ENCODE measurements at places on chromosomes 3 and 15.

GRCh38 chr15:31357148-31357547 lies 30.5 kb downstream of the KLF13 start:
- peak; percentile 41 for DNase-seq

GRCh38 chr3:57038466-57039164 lies 21.8 kb upstream of the SPATA12 start:
- no peak for DNase-seq

GRCh38 chr3:171703144-171703543 lies 107.1 kb downstream of the PLD1 start:
- DNase-seq = no peak

GRCh38 chr3:25558121-25558520 lies 106.6 kb downstream of the TOP2B start:
- DNase-seq = no peak

- no peak for DNase-seq
Observed at GRCh38 chr15:57138349-57138788, 219.9 kb downstream of the TCF12 start.

- no peak for DNase-seq
Observed at GRCh38 chr3:196246612-196247308, 30.4 kb downstream of the SLC51A start.

GRCh38 chr3:31011380-31011779 lies 116.9 kb upstream of the GADL1 start:
- DNase-seq = no peak

DNA sequence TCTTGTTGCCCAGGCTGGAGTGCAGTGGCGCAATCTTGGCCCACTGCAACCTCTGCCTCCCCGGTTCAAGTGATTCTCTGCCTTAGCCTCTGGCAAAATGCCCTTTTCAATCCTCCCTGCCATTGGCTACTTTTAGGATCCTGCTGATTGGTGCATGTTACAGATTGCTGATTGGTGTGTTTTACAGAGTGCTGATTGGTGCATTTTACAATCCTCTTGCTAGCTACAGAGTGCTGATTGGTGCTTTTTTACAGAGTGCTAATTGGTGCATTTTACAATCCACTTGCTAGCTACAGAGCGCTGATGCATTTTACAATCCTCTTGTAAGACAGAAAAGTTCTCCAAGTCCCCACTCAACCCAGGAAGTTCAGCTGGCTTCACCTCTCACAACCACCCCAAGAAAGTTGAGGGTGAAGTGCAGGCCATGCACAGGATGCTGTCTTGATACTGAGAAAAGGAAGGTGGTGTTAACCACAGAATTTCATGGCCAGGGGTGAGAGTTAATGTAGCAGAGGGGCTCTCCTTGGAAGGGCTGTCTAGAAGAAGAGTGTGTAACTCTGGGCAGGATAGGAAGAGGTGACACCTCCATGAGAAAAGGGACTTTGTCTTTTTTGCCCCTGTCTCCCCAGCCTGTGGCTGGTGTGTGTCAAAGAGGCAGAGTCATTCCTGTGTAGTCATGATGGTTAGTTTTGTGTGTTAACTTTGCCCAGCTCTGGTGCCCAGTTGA lies 145.9 kb downstream of the APBA2 start:
- no peak for DNase-seq

DNA sequence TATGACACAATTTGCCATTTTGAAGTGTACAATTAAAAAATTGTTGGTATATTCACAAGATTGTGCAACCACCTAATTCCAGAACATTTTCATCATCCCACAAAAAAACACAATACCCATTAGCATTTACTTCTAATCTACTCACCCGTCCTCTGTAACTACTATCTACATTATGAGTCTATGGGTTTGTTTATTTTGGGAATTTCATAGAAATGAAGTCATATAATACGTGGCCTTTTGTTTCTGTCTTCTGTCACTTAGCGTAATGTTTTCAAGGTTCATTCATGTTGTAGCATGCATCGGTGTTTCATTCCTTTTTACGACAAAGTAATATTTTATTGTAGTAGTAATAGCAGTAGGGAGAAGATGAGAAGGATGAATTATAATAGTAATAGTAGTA lies 55.2 kb upstream of the CNTN6 start:
- no peak for DNase-seq

DNA sequence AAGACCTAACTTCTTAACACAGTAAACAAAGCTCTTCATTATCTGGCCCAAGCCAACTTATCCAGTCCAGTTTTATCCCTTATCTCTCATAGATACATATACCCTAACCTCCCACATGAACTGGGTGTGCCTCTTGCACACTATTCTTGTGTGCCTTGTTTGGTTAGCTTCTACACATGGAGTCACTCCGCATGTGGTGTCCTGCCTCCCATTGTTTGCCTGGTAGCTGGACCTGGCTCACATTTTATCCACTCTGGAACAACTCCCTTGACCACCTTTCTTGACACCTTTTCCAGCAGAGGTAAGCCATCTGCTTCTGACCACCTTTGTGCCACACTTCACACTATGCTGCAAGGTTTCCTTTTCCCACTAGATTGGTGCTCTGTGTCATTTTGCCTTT lies 15.2 kb downstream of the TIPARP start:
- no peak for DNase-seq

DNA sequence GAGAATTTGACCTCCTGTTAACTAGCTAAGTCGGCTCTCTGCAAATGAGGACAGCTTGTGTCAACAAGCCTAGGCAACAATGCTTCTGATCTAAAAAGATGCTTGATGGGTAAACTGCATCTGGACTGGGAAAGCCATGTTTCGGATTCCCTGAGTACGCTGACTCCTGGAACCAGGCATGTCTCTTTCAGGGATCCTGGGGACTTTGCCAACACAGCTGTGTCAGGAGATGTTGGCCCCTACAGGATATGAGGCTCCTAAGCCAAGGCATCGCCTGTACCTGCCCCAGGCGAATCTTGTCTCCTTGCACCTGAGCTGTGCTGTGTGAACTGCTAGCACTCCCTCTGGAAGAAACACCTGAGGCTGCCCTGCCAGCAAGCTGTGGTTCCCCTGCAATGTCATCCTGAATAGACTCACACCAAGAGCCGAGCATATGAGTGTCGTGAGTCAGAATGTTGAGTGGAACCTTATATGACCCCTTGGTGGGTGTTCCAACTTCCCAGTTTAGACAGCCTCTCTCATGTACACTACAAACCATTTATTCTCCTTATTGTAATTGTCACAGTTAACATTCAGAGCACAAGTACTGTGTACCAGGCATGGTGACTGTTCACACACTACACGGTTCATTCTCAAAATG lies 17.0 kb downstream of the EOGT start:
- no peak for DNase-seq

GRCh38 chr3:37443363-37444035 lies 269.1 kb upstream of the LRRFIP2 start:
- DNase-seq = no peak

DNA sequence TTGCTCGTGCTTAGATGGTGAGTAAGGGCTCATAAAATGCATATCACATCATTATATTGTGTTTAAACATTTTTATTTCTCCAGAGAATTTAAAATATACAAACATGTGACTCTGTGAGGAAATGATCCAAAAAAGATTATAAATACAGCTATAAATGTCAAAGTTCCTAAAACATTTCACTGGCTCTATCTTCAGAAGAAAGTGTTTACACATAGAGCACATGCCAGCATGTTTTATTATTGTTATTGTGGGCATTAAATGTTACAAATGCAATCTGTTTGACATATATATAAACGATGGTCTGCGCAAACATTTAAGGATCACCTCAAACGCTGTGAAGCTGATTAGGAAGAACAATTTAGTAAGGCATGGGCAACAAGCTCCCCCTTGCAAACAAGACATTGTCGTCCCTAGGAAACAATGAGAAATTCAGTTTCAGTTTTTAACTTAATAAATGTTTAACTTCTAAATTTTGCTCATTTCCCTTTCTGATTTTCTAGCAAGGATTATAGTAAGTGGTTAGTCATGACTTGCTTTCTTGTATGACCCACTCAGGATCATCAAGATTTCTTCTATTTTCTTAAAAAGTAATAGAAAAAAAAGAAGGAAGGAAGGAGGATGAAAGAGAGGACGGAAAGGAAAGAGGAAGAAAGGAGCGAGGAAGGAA lies 207.5 kb downstream of the SATB1 start:
- no peak for DNase-seq

DNA sequence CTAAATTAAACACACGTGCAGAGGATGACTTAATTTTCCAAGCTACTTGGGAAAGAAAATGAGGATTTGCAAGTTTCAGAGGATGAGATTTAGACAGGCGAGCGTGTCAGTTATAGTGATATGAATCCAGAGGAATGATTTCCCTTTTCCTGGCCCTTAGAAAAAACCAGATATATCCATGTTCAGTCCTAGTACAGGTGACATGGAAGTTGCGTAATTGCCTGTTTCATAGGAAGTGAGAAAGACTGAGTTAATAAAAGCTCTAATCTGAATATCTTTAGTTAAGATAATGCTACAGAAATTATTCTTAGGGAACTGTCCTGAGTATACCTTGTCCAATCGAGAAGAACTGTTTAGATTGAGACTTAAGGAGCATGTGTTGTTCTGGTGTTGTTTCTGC lies 490.5 kb downstream of the ZNF385D start:
- no peak for DNase-seq

DNA sequence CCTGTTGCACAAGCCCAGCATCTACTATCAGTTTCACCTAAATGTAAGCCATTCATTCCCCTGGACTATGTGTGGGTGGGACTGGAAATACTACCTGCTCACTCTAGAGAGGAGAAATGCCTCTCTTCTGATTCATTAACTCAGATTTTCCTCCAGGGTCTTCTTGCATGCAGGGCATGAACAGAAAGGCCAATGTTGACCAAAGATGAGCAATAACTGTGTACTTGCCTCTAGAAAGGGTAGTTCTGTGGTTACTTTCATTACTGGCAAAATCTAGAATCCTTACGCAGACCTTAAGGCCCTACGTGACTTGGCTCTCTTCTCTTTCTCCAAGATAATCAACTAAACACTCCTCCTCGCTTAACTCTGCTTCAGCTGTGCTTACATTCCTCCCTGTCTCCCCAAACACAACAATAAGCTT lies 81.4 kb upstream of the PSMD6 start:
- DNase-seq = no peak

DNA sequence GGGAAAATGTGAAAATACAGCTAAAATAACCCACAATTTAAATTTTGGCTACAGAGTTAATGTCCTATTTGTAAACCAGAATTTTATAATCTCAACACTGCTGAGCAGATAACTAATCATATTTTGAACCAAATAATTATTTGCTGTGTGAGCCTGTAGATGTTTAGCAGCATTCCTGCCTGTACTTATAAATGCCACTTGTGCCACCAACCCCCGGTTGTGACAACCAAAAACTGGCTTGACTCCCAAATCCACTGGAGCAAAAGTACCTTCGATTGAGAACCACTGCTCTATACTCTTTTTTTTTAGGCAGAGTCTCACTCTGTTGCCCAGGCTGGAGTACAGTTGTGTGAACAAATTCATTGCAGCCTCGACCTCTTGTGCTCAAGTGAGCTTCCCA lies 78.5 kb downstream of the CNTN6 start:
- DNase-seq = no peak

Data from stimulated activated CD4-positive, alpha-beta T cell treated with anti-CD3 and anti-CD28 coated beads, Interleukin-2, amount 100 ng/mL, for 24 hours (primary cell).